NCI-H2081 (cell line): ENCODE measurements at places on chromosomes 11 and 22.

GRCh38 chr11:33375688-33376311 is 118.6 kb downstream of the HIPK3 start:
- DNase-seq: peak; percentile 31

- peak; percentile 12 for DNase-seq
Observed at GRCh38 chr11:39365809-39366436, 2093.5 kb downstream of the LRRC4C start.

DNA sequence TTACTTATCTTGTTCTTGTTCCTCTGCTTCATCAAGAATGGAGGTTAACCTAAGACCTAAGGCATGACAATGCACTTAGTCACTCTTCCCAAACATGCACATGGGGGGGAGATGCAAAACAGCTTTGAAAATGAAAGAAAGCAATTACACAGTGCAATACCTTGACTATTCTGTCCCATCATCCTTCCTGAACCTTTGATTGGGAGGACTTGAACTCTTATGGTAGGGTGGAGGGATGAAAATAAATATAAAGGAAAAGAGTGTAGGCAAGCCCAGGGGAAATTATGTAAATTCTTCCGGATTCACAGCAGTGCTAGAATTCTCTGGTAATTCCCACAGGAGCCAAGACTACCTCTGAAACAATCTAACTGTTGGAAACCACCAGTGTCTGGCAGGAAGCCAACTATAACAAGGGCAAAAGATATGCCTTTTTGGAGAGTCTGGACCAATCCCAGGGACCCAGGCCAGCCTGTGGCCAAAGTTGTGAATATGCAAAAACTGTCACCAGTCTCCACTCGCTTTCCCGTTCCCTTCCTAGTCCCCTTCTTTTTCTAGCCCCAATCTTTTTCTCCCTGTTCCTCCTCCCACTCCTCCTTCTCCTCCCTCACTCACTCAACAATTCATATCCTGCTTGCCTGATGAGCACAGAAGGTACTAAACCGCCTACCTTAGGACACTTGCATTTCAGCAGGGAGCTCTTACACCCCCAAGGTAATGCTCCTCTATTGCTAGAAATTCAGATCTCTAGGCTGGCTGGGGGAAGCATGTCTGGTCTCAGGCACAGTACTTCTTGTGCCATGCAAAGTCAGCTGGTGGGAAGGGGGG is 2.5 kb upstream of the RCN1 start:
- no peak for DNase-seq

DNA sequence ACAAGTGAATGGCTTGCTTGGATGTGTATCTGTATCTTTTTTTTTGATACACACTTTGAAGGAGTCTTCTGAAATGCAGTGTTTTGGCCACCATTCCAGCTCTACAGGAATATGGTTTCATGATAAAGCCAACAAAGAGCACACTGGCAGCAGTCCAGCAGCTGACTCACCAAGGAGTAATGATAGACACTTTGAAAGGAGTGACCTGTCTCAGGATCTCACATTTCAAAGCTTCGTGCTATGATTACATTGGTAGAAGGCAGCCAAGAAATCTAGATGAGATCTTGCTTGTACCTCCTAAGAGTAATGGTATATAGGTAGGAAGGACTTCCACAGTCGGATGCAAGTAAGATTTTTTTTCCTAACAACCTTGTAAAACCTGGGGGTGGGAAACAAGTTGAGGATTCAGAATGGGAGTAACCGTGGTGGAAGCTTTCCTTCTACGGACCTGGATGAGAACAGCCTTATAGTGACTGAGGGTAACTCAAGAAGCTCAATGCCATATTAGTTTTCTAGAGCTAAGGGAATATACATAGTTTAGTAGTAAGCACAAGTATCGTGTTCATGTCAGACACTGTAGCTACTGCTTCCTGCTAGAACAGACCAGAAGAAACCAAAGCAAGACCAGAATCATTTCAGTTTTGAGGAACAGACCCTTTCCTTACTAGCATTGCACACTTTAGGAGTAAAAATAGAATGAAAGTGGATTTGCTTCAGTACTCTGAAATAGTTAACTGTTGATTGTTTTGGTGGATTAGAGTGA is 25.0 kb downstream of the MTMR3 start:
- peak; percentile 64 for DNase-seq

DNA sequence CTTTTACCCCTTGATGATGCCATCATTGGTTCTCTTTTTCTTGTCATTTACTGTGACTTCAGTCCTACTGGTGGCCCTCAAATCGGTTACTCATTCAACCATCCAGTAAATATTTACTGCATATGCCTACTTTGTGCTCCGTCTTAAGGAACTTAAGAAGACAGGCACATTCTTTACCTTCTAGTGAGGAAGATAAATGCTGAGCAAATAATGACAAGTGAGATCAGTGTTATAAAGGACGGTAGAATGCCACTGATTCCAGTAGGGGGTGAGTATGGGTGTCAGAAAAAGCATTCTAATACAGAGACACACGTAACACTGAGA is 1.6 kb downstream of the ANKRD42 start:
- no peak for DNase-seq

- DNase-seq: no peak
Observed at GRCh38 chr22:49571326-49571725, 256.3 kb downstream of the BRD1 start.

DNA sequence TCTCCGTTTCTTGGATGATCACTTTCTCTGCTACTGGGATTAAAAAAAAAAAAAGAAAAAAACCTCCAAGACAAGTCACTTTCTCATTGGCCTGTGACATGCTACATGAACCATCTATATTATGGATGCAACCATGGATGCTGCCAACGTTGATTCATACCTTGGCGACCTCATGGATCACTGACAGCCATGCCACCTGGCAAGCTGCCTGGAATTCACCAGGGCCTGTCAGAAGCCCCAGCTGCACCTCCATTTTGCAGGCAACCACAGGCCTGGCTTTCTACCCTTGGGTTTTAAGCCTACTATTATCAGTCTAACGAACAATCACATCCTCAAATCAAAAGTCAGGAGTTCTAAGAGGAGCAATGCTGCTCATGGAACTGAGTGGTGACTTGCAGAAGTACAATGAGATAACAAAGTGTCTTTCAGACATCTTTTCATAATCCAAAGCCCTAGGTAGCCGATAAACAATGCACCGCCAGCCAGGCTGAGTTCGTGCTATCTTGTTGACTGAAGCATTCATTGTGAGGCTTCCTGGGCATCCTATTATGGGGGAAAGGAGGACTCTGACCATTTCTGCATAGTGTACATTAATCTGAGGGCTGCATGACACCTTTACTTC is 48.0 kb upstream of the CADM1 start:
- DNase-seq: no peak

GRCh38 chr11:74504100-74504691 is 10.7 kb upstream of the LIPT2 start:
- DNase-seq: no peak
